ENCODE measurements at places on chromosomes 5 and 9.
A peak's percentile ranks its signal among the peaks of the same experiment; 100 is the strongest.

GRCh38 chr5:33241802-33242201 is 199.0 kb upstream of the TARS1 start:
- DNase-seq = no peak

GRCh38 chr5:72452515-72453245 is 54.5 kb downstream of the ZNF366 start:
- DNase-seq = peak; percentile 96

DNA sequence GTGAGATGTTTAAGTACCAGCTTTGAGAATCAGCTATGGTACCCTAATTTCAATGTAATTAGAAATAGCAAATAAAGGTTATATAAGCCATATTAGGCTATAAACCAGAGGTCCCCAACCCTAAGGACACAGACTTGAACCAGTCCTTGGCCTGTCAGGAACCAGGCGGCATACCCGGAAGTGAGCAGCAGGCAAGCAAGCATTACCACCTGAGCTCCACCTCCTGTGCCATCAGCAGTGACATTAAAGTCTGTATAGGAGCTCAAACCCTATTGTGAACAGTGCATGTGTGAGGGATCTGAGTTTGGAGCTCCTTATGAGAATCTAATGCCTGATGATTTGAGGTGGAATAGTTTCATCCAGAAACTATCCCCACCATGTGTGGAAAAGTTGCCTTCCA is 1009.5 kb downstream of the PTPRD start:
- no peak for DNase-seq

DNA sequence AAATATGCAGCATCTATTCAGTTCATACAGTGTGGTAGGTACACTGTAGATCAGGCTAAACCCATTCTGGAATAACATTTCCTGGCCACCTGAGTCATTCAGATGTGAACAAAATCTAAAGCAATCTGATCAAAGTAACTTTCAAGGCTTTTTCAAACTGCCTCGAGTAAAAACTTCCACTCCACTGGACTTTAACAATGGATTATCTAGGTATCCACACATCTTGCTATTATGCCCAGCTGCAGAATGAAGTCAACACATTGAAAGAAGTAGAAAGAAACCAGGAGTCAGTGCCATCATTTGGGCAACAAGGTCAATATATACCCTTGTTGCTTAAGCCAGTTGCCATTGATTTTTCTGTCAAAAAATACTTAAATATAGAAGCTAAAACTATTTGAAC is 1352.6 kb upstream of the NUDT12 start:
- DNase-seq = no peak

GRCh38 chr9:120885457-120885856 is 8.5 kb upstream of the PHF19 start:
- DNase-seq = no peak

DNA sequence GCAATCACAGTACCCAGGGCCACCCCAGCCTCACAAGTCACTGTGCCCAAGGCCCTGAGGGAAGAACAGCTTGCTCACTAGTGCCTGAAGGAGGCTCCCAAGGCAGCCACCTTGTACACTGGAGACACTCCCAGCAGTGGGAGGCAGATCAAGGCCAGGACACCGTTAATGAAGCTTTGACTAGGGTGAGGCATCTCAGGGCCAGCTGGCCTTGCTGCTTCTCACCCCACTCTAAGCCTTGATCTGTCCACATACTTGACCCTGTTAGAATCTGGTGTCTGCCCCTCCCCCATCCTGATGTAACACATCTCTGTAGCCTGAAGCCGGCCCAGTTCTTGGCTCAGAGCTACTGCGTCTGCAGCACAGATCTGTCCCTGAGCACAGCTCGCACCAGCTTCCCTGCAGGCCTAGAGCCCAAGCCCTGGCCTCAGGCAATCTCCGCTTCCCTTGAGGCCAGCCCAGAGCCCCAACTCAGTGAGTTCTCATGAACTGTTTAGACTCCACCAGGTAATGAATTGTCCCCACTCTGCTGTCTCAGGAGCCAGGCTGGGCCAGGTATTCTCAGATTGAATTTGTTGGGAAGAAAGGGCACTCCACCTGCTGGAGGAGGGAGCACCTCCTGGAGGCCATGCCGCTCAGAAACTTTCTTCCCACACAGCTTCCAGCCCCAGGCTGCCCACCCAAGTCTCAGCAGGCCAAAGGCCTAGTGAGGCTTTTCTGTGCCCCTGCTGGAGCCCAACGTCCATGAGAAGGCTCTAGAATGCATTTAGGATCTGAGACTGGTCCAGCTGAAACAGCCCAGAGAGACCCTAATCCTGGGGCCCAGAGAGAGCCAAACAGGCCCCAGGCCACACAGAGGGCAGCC is 13.4 kb upstream of the JADE2 start:
- peak; percentile 76 for DNase-seq

DNA sequence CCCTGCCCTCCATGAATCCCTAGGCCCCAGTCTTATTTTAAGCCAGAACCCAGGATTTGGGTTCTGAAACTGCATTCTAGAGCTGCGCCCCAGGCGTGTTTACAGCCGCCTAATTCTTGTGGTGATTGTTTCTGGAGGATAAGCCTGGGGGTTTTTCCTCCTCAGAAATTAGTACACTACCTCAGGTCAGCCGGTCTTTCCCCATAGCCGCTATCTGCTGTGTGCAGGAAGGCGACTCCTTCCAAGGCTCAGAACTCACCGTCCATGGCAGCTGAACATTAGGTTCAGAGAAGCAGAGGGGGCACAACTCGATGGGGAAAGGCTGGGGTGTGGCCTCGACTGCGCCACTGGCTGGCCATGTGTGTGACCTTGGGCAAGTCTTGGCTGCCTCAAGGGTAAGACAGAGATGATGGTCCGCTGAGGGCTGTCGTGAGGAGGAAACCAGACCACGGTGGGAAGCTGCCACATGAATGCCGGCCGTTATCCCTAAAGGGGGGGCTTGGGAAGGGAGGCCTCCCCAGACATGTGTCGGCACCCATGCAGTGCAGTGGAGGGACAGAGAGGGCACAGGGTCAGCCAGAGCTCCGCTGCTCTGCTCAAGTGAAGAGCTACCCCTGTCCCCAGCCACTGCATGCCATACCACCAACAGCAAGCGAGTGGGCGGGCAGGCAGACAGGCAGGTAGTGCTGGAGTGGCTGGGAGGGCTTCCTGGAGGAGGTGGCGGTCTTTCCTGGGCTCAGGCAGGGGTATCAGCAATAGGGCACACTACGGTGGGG is 28.9 kb downstream of the SHB start:
- no peak for DNase-seq

DNA sequence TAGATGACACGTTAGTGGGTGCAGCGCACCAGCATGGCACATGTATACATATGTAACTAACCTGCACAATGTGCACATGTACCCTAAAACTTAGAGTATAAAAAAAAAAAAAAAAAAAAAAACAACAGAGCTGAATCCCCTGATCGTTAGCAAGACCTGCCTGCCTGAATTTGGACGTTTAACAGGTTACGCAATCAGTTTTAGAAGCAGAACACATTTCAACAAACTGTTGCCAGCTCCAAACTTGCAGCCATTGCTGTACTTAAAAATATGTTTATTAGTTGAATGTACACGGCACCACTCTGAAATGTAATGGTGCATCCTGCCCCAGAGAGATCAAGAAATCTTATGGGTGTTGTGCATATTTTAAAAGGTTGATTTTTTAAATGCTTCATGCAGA is 680.0 kb downstream of the TLE4 start:
- no peak for DNase-seq

GRCh38 chr9:89388084-89388867 is 70.0 kb downstream of the SECISBP2 start:
- DNase-seq = peak; percentile 70

- DNase-seq = no peak
Measured at GRCh38 chr9:23145467-23145866, 680.6 kb downstream of the ELAVL2 start.

GRCh38 chr5:78667461-78668103 is 19.0 kb upstream of the LHFPL2 start:
- DNase-seq = peak; percentile 26

- no peak for DNase-seq
Measured at GRCh38 chr5:29811914-29812679, 1381.4 kb upstream of the CDH6 start.

DNA sequence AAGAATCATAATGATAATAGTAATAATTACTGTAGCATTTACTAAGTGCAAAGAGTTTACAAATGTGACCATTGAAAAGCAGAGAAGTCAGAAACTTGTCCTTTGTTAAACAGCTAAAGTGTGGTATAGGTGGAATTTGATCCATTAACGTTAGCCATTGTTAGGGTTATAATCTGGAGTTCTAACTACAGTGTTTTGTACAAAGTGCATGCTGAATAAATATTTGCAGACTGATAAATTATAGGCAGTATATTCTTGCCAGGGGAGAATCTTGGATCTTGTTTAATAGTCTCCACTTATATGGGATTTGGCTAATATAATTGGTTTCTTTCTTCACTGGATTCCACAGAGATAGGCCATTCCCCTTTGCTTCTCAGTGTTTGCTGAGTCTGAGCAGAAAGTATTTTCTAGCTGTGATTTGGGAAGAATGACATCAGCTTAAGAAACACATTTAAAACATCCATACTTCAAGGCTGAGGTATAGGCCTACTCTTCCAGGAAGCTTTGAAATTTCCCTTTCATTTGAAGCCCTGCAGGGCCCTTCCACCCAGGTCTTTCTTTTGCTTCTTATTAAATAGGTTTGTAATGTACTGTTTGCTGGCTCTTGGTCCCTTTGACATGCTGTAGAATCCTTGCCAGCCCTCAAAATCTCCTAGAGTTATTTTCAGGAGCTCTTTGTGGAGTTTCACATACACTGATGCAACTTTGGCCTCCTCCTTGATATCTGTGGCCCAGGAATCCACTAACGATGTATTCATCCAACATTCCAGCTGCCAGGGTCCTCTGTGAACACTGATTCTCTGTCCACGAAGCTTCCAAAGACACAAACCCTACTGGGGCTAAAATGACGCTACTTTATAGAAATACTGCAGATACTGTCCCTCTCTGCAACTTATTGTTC is 51.4 kb downstream of the ATP10B start:
- no peak for DNase-seq

- no peak for DNase-seq
Measured at GRCh38 chr9:99060621-99061020, 44.3 kb upstream of the TGFBR1 start.

GRCh38 chr9:70911791-70912190 is 209.6 kb downstream of the TRPM3 start:
- no peak for DNase-seq

GRCh38 chr9:128257086-128257825 is 18.6 kb downstream of the GOLGA2 start:
- DNase-seq = no peak

GRCh38 chr9:37392272-37392671 is 30.2 kb upstream of the GRHPR start:
- DNase-seq = no peak

GRCh38 chr9:102354041-102354440 is 615.6 kb upstream of the GRIN3A start:
- DNase-seq = no peak

- no peak for DNase-seq
Measured at GRCh38 chr9:25602400-25603044, 75.7 kb downstream of the TUSC1 start.

DNA sequence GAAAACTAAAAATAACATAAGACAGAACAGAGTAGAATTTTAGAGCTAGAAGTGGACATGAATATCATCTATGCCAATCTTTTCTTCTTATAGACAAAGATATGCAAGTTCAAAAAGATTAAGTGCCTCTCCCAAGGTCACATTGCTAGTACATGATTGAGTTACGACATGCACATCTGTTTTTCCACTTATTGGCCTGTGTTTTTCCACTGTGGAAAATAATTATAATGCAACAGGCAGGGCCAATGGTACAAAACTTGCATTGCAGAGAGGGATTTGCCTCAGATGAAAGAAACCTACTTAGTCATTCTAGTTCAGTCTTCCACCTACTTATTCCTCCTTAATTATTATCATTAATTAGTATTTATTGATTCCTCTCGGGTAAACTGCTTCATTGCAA is 407.8 kb upstream of the SGCD start:
- DNase-seq = no peak

- no peak for DNase-seq
Measured at GRCh38 chr5:113031557-113031956, 55.0 kb downstream of the DCP2 start.

GRCh38 chr5:5316334-5316733 is 106.1 kb upstream of the ICE1 start:
- peak; percentile 77 for DNase-seq

DNA sequence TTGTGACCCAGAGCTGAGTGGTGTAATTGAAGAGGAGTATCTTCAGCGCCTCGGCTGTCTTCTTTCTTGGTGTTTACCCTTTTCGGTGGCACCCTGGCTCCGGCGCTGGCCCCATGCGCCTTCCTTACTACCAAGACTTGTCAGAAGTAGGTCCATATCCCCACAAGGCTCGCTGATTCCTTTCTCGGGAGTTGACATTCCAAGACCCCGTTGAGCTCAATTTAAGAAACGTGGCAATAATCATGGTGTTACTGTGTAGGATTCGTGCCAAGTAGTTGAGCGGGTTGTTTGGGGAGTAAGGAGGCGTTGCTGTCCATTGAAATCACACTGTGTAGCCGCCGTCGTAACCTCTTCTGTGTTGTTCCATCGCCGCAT is 795 bp downstream of the NDUFAF2 start:
- DNase-seq = peak; percentile 69

GRCh38 chr9:129440435-129441186 is 180.3 kb downstream of the C9orf50 start:
- DNase-seq = no peak

- DNase-seq = no peak
Measured at GRCh38 chr9:115079156-115079555, 38.8 kb downstream of the TNC start.

GRCh38 chr9:106860721-106861639 is 2.0 kb upstream of the ZNF462 start:
- DNase-seq = peak; percentile 41

GRCh38 chr9:69519470-69520240 is 152.5 kb downstream of the APBA1 start:
- DNase-seq = no peak

GRCh38 chr9:9045072-9045471 is 1245.5 kb upstream of the DMAC1 start:
- DNase-seq = no peak

GRCh38 chr5:79318935-79319614 is 83.1 kb downstream of the JMY start:
- peak; percentile 90 for DNase-seq

GRCh38 chr5:96816411-96816939 is 8.7 kb upstream of the ERAP1 start:
- DNase-seq = no peak

Measured in EH (cell line).